ENCODE measurements at places on chromosomes 12 and 14.

GRCh38 chr12:56120158-56120846 lies 2.2 kb downstream of the ZC3H10 start:
- DNase-seq: no peak

- no peak for DNase-seq
These were observed 60.2 kb downstream of the STAB2 start for GRCh38 chr12:103647267-103647666.

- no peak for DNase-seq
These were observed 100.8 kb downstream of the CCER1 start for GRCh38 chr12:90854136-90854689.

DNA sequence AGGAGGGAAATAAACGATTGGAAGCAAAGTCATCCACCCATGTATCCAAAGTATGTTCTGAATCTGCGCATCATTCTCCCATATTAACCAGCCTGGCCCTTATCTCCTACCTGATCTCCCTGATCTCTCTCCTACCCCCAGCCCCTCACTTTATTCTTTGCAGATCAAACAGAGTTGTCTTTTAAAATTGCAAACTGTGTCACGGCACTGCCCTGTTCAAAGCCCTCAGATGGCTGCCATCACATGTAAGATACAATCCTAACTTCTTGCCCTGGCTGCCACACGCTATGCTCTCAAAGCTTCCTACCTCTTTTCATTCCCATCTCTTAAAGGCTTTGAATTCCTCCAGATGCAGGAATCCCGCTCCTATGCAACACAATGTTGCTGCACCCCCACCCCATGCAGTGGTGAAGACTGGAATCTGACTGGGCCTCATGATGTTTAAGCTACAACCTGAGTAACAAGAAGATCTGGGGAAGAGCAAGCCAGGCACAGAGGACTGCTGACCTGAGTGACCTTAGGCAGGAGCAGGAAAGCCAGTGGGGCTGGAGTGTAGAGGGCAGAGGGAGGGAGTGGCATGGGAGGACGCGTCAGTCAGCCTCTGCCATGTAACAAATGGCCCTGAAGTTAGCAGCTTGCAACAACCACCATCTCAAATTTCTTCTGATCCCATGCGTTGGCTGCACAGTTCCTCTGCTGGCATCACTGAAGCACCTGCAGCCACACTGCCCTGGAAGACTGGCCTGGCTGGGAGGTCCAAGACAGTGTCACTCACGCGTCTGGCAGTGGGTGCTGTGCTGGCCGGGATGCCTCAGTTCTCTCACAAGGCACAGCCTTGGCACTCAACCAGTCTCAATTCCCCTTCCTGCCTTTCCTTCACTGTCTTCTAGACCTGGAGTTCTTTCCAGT lies 382.8 kb downstream of the BCL11B start:
- DNase-seq: no peak

DNA sequence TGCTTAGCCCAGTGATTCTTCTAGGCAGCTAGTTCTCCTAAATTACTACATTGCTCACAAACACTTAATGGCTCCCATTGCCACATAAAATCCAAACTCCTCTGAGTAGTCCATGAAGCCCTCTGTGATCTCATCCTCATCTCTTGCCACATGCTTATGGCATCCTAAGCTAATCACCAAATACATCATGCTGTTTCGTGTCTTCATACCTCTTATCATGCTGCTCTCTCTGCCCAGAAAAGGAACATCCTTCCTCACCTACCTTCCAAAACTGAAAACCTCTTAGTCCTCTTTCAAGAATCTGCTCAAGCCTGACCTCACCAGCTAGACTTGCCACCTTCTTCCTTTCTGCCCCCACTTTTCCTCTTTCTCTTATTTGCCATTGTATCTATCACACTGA lies 108.5 kb downstream of the DUSP6 start:
- DNase-seq: no peak

DNA sequence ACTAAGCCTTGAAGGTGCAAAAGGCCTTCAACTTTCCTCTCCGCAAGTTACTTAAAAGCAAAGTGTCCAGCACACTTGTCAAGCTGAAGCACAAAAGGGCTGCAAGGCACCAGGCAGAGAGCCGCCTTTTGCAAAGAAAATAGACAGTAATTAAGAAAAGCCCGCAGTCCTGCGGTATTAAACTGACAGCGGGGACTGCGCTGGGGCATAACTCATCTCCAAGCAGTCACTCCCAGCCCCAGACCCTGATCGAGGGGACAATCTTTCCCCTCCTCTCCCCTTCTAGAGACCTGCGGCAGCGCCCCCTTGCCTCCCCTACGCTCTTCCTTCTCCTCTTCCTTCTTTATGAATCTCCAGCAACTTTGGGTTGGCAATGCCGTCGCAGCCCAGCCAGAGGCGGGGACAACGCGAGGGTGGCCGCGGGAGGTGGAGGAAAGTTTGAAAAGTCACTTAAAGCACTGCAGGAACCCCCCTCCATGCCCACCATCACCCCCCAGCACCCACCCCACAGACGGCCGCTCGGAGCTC lies 200.9 kb upstream of the CAND1 start:
- DNase-seq: no peak
